Type B pancreatic cell (in vitro differentiated cells): ENCODE measurements at places on chromosomes 11 and 22. TPM values are rescaled to one million over a fixed set of nuclear protein-coding genes. Genes with fewer than 3 reads are reported as not detected.

DNA sequence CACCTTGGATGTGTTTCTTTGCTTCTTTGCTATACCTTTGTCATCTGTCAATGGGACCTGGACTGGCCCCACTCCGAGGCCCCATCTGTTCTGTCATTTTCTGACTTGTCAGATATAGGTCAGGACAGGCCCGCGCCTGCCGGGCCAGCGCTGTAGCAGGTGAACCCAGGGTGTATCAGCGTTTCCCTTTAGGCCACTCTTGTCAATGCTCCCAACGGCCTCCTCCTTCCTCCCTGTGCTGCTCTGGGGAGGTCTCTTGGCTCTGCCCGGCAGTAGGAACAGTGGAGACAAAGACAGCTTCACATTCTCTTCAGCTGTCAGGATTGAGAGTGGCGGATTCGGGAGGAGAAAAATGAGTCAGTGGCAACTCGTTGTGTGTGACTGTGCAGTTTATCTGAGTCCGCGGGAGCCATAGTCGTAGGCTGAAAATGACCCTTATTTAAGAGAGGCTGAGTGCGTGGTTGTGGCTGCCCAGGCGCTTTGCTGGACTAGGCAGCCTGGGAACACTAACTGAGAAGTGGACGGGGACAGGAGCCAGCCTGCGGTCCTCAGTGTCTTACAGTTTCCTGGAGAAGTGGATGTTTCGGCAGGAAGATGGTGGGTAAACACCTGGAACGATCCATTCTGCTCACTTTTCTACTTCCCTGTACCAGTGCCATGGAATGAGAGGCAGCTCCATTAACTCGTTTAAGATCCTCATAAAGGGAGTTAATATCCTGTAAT, 102.3 kb downstream of the PRR5L start:
- DNase-seq = no peak

GRCh38 chr11:101288392-101288791, 158.8 kb upstream of the PGR start:
- no peak for DNase-seq

DNA sequence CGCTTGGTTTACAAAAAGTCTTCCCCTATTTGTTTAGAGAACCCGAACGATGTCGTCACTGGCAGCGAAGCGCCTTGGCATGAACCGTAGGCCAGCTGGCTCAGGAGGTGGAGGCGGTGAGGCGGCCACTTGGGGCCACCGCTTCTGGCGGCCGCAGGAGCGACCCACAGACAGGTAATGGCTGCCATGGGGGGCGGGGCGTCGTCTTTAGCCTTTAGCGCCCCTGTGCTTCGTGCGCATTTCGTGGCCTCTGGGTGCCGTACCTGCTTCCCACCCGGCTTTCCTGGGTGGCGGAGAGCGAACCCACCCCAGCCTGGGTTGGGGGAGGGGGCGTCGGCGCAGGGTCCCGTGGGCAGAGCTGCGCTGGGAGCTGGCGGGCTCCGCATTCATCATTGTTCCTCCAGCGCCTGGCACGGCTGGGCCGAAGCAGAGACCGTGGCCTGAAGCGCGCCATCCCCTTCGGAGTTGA, 469 bp upstream of the OSBP2 start:
- DNase-seq = peak; percentile 76

DNA sequence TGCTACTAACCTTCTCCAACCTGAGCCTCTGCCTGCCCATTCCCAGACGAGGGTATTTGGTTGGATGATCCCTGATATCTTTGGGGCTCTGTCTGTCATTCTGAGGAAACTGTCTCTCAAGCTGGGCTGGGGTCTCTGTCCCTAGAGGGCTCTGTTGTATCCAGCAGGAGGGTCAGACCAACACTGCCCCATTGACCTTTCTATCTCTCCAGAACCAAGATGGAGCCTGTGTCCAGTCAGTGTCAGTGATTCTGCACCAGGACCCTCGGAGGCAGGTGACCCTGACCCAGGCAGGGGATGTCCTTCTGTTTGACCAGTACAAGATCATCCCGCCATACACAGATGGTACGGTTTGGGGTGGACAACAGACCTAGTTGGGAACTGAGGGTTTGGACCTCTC, 21.9 kb downstream of the OTOG start:
- DNase-seq = peak; percentile 40

Gene IRAG1
- total RNA-seq = 1.5 and 5.1 TPM in 2 replicates

DNA sequence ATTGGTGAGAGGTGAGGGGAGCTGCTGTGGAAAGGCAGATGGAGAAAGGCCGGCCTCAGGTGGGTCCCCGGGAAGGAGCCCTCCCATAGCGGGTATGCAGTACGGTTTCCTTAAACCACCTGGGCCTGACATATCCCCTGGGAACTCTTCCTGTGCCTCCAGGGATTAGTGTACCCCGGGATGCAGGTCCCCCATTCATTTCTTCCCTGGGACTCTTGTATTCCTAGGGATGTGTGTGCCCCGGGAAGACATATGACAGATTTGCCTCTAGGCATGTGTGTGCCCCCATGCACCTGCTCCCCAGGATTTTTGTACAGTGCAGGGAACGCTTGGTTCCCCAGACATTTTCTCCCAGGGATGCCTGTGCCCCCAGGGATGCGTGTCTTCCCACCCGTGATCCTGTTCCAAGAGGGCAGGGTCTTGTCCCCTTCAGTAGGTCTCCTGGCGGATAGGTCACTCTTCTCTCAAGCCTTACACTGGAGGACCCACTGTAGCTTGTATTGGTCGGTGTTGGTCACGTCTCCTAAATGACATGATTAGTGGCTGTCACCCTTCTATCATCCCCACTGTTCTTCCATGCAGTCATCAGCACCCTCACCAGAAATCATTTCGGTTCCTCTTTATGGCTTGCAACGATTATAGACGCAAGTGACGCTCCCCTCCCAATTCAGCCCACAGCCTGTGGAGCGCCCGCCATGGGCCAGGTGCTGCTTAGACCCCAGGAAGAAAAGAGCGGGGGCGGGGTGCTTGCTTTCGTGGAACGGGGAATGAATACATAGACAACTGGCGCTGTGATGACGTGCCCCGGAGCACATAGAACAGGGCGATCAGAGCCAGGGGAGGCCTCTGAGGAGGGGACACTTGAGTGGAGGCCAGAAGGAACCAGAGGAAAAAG, 1.3 kb downstream of the PARVB start:
- no peak for DNase-seq

Gene CD3G
- 0.21 TPM in 1 of 2 replicates, not detected in the other for total RNA-seq

GRCh38 chr11:117473481-117474091, 145.9 kb downstream of the CEP164 start:
- DNase-seq = no peak

DNA sequence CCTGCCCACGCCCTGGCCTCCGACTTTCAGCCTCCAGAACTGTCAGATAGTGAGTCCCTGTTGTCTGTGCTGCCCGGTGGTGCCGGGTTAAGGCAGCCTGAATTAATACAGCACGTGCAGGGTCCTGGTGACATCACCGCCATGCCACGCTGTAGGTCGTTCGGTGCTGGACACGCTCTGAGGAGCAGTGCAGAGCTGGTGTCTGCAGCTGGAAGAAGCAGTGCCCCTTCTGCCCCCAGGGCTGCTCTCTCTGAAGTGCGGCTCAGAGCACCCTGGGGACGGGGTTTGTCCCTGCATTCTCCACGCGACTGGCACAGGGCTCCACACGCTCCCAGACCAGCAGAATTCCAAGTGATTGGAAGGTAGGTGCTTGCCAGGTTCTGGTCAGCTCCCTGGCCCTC, 831.5 kb downstream of the TBC1D22A start:
- DNase-seq = peak; percentile 58

Gene LRRC10B
- total RNA-seq = 3.2 and 10.0 TPM in 2 replicates

- no peak for DNase-seq
These were observed 3.7 kb downstream of the SSTR3 start for GRCh38 chr22:37208401-37209139.

GRCh38 chr11:44659641-44660040, 67.1 kb upstream of the TSPAN18 start:
- no peak for DNase-seq

- no peak for DNase-seq
These were observed 41.1 kb upstream of the TOP3B start for GRCh38 chr22:22023581-22024137.

DNA sequence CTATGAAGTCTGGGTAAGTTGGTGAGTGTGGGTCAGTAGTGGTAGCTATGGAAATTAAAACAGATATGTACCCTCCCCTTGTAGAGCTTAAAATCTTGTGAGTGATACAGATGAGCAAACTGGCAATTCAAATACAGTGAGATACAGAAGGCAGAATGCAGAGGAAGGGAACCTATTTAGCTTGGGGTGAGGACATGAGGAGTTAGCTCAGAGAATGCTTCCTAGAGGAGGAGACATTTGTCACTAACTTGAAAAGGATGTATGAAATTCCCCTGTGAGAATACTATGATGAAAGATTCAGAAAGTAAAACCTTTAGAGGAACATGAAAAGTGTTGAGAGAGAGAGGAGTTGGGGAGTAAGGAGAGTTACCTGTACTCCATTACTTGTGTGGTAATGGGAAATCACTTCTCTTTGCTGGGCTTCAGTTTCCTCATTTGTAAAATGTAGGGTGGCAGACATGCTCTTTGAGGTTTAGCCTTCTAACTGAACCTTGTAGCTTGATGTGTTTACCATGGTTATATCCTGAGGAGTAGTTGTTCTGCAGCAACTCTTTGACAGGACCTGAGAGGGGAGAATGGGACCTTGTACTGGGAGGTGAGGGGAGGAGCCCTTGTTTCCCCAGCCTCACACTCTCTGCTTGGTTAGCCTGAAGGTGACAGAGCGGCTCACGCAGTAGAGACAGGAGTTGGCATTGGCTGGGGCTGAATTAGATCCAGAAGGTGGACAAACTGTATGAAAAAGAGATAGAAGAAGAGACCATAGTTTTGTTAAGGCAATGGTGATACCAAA, 17.9 kb downstream of the SWAP70 start:
- no peak for DNase-seq

GRCh38 chr11:45237711-45238315, 48.3 kb downstream of the SYT13 start:
- DNase-seq = no peak

DNA sequence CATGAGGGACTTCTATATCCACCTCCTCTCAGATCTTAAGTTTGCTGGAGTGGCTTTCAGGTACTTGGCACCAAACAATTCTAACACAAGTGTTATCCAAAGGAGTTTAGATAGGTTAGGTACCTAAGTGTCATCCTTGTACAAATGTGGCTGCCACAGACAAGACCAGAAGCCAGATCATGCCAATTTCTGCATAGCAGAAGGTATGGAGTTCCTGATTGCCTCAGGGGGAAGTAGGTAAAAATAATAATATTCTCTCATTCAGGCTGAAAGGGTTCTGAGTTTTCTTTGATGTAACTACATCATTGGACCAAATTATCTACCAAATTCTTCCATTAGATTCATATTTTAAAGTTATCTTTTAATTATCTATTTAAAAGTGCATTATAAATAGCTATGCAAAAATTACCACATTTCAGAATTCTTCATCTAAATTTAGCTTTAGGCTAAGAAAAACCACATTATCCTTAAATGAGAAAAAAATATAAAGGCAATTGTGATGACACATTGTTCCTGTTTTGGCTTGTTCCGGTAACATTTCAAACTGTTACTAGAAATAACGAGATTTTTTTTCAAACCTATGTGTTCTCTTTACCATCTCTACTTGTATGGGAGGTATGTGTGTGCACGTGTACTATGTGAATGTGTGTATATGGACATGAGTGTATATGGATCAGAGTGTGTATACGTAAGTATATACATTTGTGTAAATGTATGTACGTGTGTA, 66.2 kb upstream of the POU2AF2 start:
- no peak for DNase-seq

DNA sequence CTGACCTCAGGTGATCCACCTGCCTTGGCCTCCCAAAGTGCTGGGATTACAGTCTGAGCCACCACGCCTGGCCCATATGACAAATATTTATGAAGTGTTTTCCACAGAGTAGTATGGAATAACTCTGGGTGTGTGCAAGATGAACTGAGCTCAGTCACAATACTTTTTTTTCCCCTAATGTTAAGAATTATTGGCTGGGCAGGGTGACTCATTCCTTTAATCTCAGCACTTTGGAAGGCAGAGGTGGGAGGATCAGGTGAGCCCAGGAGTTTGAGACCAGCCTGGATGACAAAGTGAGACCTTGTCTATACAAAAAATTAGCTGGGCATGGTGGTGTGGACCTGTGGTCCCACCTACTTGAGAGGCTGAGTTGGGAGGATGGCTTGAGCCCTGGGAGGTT, 6.4 kb downstream of the PTPRJ start:
- DNase-seq = no peak

GRCh38 chr11:59899532-59899931, 20.9 kb downstream of the OOSP3 start:
- no peak for DNase-seq

DNA sequence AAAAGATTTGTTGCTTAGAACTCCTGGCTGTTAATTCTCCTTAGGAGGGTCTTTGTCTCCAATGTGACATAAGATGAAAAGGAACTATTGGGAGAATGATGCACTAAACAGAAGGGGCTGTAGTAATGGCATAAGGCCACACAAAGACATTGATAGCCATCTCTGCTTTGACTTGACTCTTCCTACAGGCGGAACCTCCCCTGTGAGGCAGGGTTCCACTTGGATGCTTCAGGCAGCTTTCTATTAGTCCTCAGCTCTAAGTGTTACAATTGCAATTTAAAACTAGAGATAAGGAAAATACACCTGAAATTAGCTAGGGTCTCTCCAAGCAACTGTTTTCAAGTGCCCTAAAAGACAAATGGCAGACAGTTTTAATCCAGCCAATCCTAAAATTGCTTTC, 391.6 kb upstream of the CCDC90B start:
- DNase-seq = no peak

GRCh38 chr11:114499756-114500155, 59.9 kb downstream of the NXPE1 start:
- DNase-seq = no peak

GRCh38 chr22:47854251-47854650, 1091.8 kb downstream of the TBC1D22A start:
- no peak for DNase-seq

GRCh38 chr11:59728913-59729312, 15.3 kb upstream of the OR10V1 start:
- no peak for DNase-seq
